ENCODE measurements at places on chromosomes 7 and 10.

DNA sequence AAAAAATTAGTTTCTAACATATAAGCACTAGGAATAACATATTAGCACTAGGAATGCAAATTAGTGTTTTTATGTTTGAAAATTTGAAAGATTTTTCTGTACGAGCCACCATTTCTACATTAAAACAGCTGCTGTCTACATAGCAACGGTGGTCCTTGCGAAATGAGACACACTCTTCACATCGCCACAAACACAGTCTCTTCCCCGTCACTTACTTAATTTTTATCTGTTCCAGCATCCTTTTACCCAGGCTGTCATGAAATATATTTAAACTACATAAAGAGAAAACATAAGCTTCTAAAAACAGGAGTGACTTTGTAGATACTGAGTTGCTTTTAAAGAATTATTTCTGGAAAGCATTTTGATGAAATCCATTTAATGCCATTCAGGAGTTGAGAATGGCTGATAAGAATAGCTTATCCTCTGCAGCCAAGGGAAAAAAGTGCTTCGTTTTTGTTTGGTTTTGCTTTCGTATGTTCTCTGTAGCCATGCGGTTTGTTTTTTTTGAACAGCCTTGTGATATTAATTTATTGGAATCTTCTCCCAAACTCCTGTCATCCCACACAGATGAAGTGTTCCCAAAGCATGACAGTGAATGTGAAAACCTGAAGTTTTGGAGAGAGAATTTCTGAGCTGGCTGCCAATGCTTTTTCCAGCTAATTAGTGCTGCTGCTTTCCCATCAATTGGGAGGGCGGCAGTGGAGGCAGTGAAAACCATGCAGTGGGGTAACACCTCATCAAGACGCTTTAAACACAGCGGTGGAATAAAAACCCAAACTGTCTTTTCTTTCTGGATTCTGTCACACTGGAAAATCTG lies 603.7 kb upstream of the ADARB2 start:
- no peak for DNase-seq

DNA sequence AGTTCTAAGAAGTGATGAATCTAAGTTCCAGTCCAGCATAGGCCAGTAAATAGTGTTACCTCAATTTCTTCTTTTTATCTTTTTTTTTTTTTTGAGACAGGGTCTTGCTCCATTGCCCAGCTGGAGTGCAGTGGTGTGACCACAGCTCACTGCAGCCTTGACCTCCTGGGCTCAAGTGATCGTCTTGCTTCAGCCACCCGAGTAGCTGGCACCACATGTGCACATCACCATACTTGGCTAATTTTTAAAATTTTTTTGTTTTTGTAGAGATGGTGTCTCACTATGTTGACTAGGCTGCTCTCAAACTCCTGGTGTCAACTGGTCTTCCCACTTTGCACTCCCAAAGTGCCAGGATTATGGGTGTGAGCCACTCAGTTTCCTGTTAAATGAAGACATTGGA lies 126.6 kb upstream of the LYZL2 start:
- no peak for DNase-seq

GRCh38 chr7:83415840-83416239 lies 233.1 kb downstream of the SEMA3E start:
- no peak for DNase-seq

DNA sequence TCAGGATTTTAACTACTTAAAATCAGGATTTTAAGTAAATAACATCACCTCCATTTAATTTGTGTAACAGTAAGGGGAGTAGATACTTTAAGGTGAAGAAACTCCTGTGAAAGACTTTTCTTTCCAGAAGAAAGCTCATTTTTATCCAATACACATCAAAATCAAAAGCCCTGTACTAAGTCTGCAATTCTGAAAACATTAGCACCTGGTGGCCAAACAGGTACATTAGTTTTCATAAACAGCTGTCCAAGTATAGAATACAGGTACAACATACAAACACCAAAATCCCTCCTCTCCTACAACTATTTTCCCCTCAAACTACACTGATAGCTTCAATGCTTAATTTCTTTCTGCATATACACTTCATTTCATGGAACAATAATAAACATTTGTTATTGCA lies 22.9 kb downstream of the FAM3C start:
- no peak for DNase-seq

DNA sequence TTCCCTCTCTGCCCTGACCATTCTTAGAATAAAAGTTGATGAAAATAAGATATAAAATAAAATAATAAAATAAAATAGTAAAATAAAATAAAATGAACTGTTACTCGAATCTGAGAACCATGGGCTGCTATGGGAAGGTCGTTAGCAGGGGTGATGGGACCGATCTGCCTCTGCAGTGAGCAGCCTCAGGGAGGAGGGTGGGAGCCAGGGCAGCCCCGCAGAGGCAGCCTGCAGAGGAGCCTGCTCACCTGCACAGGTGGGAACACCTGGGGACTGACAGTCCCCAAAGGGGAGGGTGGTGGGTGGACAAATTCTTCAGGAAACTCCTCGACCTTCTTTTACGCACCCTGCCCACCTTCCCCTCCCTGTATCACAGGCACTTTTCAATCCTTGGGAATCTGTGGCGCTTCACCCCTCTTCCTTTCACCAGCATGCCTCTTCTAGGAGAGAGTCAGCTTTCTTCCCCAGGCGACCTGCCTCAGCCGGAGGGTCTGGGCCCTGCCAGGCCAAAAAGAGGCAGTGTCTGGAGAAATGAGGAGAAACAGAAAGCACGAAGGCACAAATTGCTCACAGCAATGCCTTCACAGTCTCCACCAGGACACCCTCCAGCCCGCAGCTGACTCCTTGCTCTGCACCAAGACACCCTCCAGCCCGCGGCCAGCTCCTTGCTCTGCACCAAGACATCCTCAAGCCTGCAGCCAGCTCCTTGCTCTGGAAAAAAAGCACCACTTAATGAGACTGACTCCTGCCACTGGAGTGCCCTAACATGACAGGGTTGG lies 368.4 kb upstream of the SHH start:
- no peak for DNase-seq
